ENCODE measurements at places on chromosomes 12 and 14.

- no peak for DNase-seq
Measured at GRCh38 chr12:27244689-27245488, 803 bp downstream of the STK38L start.

GRCh38 chr14:69249603-69250002 is 10.4 kb upstream of the GALNT16 start:
- no peak for DNase-seq

- no peak for DNase-seq
Measured at GRCh38 chr14:105739331-105740102, 213.1 kb downstream of the TMEM121 start.

GRCh38 chr12:59904874-59905521 is 309.2 kb downstream of the SLC16A7 start:
- DNase-seq, result no peak

- DNase-seq, result no peak
Measured at GRCh38 chr12:70317781-70318180, 48.3 kb upstream of the KCNMB4 start.

GRCh38 chr14:53190938-53191337 is 37.8 kb upstream of the DDHD1 start:
- no peak for DNase-seq
